CD4-positive, alpha-beta T cell treated with Interleukin-17A for 4 hours (primary cell): ENCODE measurements at places on chromosomes 11 and 22.

- no peak for DNase-seq
These were observed 7.8 kb downstream of the SSH3 start for GRCh38 chr11:67311051-67311555.

DNA sequence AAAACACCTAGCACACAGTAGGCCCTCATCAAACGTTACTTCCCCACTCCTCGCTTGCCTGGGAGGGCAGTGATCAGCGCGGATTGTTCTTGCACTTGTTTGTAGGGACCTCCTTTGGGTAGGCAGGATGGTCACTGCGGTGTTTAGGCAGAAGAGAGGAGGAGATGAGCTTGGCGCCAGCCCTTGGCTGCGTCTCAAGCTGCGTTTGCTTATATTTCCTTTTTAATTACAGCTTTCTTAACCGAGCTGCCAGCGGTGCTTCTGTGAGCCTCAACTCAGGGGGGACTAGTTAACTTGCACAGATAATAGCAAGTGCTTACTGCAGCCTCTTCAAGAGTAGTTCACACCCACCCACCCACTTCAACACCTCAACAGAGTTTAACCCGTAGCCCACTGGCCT lies 15.1 kb downstream of the IFT27 start:
- DNase-seq: no peak

GRCh38 chr11:130608287-130608686 lies 159.8 kb downstream of the ADAMTS15 start:
- DNase-seq: no peak

GRCh38 chr11:95148938-95149337 lies 59.3 kb downstream of the ENDOD1 start:
- DNase-seq: no peak
